ENCODE measurements at places on chromosomes 5 and 9. TPM values are rescaled to one million over a fixed set of nuclear protein-coding genes. Genes with fewer than 3 reads are reported as not detected.

GRCh38 chr9:114078021-114078780 lies at the start of gene AMBP:
AMBP (minus strand) TSS chr9:114078300; CDS start chr9:114078209, 91 bp downstream.
- DNase-seq: peak; percentile 49

- no peak for DNase-seq
Measured at GRCh38 chr9:18596920-18597319, 123.0 kb downstream of the ADAMTSL1 start.

- peak; percentile 13 for DNase-seq
Measured at GRCh38 chr5:155402927-155403640, 389.5 kb downstream of the KIF4B start.

Gene MEIKIN
- total RNA-seq: not detected

DNA sequence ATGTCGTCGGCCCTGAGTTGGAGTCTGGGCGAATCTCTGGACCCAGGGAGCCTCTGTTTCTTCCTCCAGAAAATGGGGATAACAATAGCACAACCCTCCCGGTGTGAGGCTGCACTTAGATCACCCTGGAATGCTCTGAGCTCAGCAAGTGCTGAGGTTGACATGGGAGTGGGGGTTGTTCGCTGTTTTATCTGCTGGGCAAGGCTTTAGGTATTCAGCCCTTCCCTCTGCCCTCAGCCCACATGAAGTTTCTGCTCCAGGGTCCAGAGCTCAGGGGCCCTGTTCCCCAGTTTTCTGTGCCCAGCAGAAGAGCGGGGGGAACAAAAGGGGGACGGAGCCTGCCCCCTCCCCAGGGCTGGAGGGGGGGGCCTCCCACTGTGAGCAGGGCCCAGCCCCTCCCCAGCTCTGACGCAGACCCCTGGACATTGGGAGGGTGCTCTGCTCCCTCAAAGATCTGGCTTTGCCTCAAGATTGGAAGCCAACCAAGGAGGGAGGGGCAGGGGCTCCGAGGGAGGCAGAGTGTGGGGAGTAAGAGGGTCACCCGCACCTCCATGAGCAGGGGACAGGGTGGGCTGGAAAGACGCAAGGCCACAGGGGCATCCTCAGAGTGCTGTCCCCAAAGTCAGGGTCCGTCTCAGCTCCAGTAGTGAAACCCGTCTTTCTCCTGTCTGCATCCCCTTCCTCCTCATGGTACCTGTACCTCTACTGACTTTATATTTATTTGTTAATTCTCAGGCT lies 215.6 kb downstream of the C9orf50 start:
- DNase-seq: no peak

Gene CREBRF
- total RNA-seq: 3.8 TPM

Gene IGFBPL1
- total RNA-seq: not detected

DNA sequence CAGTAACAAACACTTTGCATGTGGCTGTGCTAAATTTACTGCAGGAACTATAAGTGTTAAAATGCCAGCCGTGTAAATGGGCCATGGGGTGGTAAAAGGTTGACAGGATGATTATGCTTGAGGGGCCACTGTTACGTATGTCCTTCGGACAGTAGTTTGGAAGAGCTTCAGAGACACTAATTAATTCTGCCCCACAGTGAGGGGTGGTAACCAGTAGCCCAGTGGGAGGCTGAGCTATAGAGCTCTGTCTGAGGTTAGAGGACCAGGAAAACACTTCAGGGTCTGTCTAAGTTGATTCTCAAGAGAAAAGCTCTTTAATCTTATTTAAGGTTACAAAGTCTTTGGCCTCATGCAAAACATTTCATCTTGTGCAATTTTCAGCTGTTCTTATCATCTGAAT lies 176.6 kb downstream of the DMRTA1 start:
- no peak for DNase-seq

GRCh38 chr5:72955143-72955767 lies 586 bp upstream of the FCHO2 start:
- no peak for DNase-seq

GRCh38 chr9:111948951-111949350 lies 52.3 kb downstream of the UGCG start:
- DNase-seq: no peak

Gene PDLIM7
- 32.2 TPM for total RNA-seq

Gene KIF20A
- total RNA-seq: 36.8 TPM

DNA sequence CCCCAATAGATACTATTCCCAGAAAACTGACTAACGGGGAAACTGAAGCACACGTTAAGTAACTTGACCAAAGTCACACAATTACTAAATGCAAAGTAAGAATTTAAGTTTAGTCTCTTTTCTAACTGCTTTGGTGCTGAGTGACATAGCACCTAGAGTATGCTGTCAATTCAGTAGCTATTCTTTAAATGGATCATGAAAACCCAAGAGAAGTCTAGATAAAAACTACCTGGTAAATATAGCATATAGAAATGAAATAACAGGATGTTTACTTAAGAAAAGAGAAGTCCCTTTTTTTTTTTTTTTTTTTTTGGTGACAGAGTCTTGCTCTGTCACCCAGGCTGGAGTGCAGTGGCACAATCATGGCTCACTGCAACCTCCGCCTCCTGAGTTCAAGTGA lies 129.2 kb downstream of the PDE4D start:
- DNase-seq: no peak

Gene WNT8A
- total RNA-seq: not detected

DNA sequence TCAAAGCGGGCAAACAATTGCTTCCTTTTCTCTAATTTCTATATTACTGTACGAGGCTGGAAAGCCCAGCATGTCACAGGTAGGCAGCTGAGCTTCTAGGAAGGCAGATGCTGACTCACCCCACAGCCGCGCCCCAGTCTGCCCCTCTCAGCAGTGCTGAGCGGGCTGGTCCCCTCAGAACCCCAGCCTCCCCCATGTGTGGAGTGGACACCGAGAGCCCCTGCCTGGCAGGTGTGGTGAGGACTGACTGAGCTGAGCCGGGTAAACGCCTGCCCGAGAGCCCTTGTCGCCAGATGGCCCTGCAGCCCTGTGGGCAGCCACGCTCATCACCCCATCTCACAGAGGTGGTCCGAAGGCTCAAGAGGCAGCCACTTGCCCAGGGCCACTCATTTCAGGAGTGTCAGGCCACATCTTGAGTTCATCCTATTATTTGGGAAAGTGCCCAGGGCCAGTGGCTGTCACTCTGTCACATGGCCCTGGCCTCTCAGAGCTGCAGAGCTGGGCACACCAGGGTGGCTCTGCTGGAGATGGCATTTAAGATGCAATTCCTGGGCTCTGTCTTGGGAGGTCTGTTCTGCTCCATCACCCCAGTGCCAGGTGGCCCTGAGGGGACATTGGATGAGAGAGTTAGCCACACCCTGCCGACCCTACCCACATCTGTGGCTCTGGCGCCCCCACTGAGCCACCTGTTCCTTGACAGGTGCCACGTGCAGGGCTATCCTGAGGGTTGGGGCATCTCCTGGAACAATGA lies 12.4 kb downstream of the CARD19 start:
- no peak for DNase-seq

DNA sequence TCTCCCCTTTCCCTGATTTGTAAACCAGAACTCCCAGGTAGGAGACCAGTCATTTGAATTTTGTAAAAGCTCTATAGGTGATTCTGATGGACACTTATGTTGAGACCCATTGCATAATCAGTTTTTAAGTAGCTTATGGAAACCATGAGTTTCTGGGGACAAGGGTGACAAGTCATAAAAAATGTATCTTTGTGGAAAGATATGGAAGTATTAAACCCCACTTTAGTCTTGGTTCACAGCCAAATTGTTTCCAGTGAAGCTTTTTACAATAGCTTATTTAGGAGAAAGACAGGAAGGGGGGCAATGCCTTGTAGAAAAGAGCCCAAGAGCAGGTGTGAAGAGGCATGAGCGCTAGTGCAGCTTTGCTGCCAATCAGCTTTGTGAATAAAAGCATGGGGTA lies 453 bp upstream of the CCL28 start:
- no peak for DNase-seq

DNA sequence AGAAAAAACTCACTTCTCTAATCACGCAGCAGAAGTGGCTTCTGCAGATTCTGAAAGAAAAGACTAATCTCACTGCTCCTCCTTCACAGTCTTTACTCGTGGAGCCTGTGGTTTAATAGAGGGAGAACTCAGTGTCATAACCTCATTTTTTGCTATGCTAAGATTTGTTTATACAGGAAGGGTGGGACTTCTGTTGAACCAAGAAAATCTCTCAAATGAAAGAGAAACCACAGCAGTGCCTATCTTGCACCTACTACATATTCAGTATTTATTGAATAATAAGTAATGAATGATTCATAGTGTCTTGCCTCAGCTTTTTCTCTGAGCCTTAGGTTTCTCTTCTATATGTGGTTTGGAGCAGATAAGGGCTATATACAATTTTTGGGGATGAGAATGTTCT lies 136.1 kb upstream of the DMAC1 start:
- peak; percentile 2 for DNase-seq

Gene GDNF
- not detected for total RNA-seq

Gene CPLANE1
- total RNA-seq: 0.97 TPM

DNA sequence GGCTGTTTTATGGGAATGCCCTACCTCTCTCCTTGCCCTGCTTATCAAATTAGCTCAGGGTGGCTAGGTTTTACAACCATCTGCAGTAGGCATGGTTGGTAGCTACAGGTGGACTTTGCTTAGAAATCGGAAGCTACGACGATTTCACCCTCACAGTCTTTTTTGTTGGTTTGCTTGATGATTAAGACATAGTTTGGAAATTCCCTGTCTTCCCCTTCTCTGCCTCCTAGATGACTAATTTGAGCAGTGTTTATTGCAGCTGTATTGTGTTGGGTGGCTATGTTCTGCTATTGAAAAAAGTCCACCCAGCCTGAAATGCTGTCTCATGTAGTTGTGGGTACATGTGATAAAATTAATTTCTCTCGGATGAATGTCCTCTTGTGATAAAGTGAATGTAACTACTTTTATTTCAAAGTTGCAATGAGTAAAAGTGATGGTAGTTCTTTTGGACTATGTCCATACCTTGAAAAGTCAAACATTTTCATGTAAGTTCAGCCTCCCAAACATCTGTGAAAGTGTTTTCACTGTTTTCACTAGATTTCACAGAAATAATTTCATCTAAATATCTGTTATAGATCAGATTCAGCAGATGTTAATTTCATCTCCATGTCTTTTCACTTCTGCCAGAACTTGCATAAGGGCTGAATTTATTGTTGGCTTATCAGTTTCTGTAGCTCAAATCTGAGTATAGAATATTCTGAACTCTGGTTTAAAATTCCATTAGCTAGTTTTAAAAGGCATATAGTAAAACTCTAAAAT lies 37.3 kb upstream of the FYB1 start:
- no peak for DNase-seq

DNA sequence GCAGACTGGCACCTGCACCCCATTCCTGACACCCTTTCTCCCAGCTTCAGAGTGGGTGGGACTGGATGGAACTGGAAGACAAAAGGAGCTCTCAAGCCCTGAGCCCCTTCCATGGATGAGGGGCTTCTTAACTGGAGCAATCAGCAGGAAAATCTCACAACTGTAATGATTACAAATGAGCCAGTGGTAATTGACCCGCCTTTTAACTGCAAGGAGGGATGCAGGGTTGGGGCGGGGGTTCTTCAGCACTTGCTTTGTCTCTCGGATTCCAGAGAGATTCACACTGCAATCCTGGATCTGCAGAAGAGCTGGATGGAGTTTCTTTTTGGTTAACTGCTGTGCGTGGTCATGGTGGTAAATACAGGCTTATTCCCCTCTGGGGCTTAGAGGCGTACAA lies 160.1 kb upstream of the SHB start:
- no peak for DNase-seq

GRCh38 chr5:112973036-112973435 lies 3.6 kb upstream of the DCP2 start:
- no peak for DNase-seq

DNA sequence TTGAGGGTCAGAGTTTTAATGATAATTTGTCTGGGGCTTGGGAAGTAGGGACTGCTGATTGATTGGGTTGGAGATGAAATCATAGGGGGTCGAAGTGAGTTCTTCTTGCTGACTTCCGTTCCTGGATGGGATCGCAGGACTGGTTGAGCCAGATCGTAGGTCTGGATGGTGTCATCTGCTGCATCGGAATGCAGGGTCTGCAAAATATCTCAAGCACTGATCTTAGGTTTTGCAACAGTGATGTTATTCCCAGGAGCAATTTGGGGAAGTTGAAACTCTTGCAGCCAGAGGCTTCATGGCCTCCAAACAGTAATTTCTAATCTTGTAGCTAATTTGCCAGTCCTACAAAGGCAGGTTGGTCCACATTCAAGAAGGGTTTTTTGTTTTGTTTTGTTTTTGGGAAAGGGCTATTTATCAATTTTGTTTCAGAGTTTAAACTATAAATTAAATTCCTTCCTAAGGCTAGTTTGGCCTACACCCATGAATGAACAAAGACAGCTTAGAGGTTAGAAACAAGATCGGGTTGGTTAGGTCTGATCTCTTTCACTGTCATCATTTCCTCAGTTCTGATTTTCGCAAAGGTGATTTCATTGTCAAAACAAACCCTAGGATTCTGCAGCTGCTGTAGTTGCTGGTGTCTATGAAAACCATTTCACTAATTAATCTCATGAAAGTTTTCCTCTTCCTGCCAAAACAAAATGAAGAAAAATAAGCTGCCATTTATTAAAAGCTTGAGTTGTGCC lies 388.0 kb downstream of the TMEM232 start:
- DNase-seq: no peak

Gene DEPDC1B
- 20.5 TPM for total RNA-seq

Gene INSYN2B
- total RNA-seq: not detected

Gene HTR1A
- not detected for total RNA-seq

GRCh38 chr5:50564558-50564957 lies 101.9 kb upstream of the PARP8 start:
- DNase-seq: no peak

- no peak for DNase-seq
Measured at GRCh38 chr5:63135291-63135690, 556.7 kb downstream of the LRRC70 start.

GRCh38 chr5:97842687-97843086 lies 659.6 kb upstream of the RIOK2 start:
- no peak for DNase-seq

- DNase-seq: no peak
Measured at GRCh38 chr5:176362233-176362490, 598 bp upstream of the KIAA1191 start.

DNA sequence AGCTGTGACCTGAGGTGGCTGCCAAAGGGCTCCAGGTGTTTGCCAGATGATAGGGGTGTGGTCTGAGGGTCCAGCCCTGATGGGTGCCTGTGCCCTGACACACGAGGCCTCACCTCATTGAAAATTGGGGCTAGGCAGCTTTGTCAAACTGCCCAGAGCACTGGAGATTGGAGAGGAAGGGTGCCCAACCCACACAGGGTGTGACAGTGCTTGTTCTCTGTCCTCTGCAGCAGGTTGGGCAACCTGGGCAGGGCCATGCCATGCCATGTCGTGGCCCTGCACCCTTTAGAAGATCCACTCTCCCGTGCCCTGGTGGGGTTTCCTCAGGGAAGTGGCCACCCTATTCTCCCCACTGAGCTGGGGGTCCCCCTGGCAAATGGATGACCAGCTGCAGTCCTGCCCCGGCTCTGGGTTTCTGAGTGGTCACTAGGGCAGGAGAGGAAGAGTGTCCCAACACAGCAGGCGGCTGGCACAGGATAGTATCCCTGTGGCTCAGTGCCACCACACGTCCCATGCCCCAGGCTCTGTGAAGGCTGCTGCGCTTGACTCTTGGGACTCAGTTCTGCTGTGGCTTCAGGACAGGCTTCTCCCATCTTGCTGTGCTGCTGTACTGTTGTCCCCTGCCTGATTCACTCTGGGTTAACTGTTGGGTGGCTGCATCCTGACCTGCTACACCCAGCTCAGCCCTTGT lies 100.8 kb upstream of the PITX1 start:
- no peak for DNase-seq

Gene LIX1
- not detected for total RNA-seq

Gene EFCAB9
- total RNA-seq: not detected
